A673 (cell line): ENCODE measurements at places on chromosomes 6 and 20. TPM values are rescaled to one million over a fixed set of nuclear protein-coding genes. Genes with fewer than 3 reads are reported as not detected.
A peak's percentile ranks its signal among the peaks of the same experiment; 100 is the strongest.

RIMS4 gene
- 0.24 and 0.39 TPM in 2 replicates for total RNA-seq

TINAG gene
- not detected in 2 replicates for total RNA-seq

SAMHD1 gene
- 10.0 and 10.9 TPM in 2 replicates for total RNA-seq

NKX2-4 gene
- 0.13 TPM in 2 replicates for total RNA-seq

- DNase-seq, result no peak
- peak overlapping the region; percentile 83 for H3K4me3 ChIP-seq
- peaks cover 40% of the 10 kb centered on the region for H3K36me3 ChIP-seq
- H3K27me3 ChIP-seq, result no peaks in the 10 kb centered on the region
- peak overlapping the region; percentile 79 for H3K27ac ChIP-seq
Observed at GRCh38 chr6:170583756-170584180, 669 bp downstream of the PDCD2 start.

- no peak overlapping the region for H3K27ac ChIP-seq
- no peak overlapping the region for H3K4me3 ChIP-seq
- no peak for DNase-seq
- H3K36me3 ChIP-seq, result peaks cover 26% of the 10 kb centered on the region
- peaks cover 5% of the 10 kb centered on the region for H3K4me1 ChIP-seq
- H3K27me3 ChIP-seq, result no peaks in the 10 kb centered on the region
Observed at GRCh38 chr6:87558446-87558845, 31.3 kb downstream of the RARS2 start.

GRCh38 chr20:57952136-57952535, 242.3 kb upstream of the PMEPA1 start:
- H3K27ac ChIP-seq, result no peak overlapping the region
- H3K4me1 ChIP-seq, result no peaks in the 10 kb centered on the region
- no peaks in the 10 kb centered on the region for H3K36me3 ChIP-seq
- H3K27me3 ChIP-seq, result no peaks in the 10 kb centered on the region
- DNase-seq, result no peak
- H3K4me3 ChIP-seq, result no peak overlapping the region

- H3K36me3 ChIP-seq, result no peaks in the 10 kb centered on the region
- DNase-seq, result no peak
- no peak overlapping the region for H3K4me3 ChIP-seq
- H3K4me1 ChIP-seq, result peaks cover 3% of the 10 kb centered on the region
- H3K27me3 ChIP-seq, result no peaks in the 10 kb centered on the region
Observed at GRCh38 chr6:17730078-17730704, 23.5 kb upstream of the NUP153 start.

- DNase-seq, result no peak
- peaks cover 13% of the 10 kb centered on the region for H3K4me1 ChIP-seq
- H3K27ac ChIP-seq, result no peak overlapping the region
- H3K4me3 ChIP-seq, result no peak overlapping the region
Observed at GRCh38 chr6:160031442-160031841, 62.6 kb downstream of the IGF2R start.

GRCh38 chr20:52793339-52793963, 178.7 kb upstream of the TSHZ2 start:
- H3K4me1 ChIP-seq, result no peaks in the 10 kb centered on the region
- no peak overlapping the region for H3K27ac ChIP-seq
- no peaks in the 10 kb centered on the region for H3K27me3 ChIP-seq
- DNase-seq, result no peak
- no peak overlapping the region for H3K4me3 ChIP-seq
- no peaks in the 10 kb centered on the region for H3K36me3 ChIP-seq

- H3K27ac ChIP-seq, result no peak overlapping the region
- no peak for DNase-seq
- no peak overlapping the region for H3K4me3 ChIP-seq
- H3K27me3 ChIP-seq, result no peaks in the 10 kb centered on the region
- no peaks in the 10 kb centered on the region for H3K4me1 ChIP-seq
Observed at GRCh38 chr6:113094779-113095178, 747.6 kb downstream of the RFPL4B start.

DNA sequence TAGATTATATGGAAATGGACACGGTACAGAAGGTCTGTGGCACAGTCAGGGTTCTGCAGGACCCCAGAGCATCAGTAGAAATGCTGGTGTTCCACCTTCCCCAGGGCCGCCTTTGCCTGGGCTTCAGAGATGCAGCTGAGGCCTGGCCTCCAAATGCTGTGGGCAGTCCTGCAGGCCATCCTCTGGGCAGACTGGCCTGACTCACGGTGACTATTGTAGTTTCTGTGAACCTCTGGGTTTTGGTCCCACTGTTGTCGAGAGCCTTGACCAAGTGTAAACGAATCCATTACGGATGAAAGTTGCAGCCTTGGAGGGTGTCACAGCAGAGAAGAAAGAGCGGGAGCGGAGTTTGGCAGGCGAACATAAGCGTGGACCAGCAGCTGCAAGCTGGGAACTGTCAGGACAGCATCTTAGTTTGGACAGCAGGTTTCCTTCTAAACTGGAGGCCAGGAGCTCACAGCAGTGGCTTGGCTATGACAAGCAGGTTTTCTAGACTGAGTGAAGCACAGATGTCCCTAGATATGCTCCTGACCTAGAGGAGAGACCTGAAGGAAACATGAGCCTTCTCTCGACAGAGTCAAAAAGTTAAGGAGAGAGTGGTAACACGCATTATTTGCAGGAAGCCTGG, 46.2 kb upstream of the BCLAF1 start:
- no peaks in the 10 kb centered on the region for H3K27me3 ChIP-seq
- DNase-seq, result no peak
- no peaks in the 10 kb centered on the region for H3K36me3 ChIP-seq
- no peak overlapping the region for H3K4me3 ChIP-seq
- no peaks in the 10 kb centered on the region for H3K4me1 ChIP-seq
- H3K27ac ChIP-seq, result no peak overlapping the region

- no peak overlapping the region for H3K27ac ChIP-seq
- no peaks in the 10 kb centered on the region for H3K4me1 ChIP-seq
- no peaks in the 10 kb centered on the region for H3K36me3 ChIP-seq
- H3K27me3 ChIP-seq, result no peaks in the 10 kb centered on the region
- DNase-seq, result no peak
Observed at GRCh38 chr20:40481337-40481736, 207.7 kb downstream of the MAFB start.

- H3K36me3 ChIP-seq, result no peaks in the 10 kb centered on the region
- no peak overlapping the region for H3K4me3 ChIP-seq
- H3K4me1 ChIP-seq, result no peaks in the 10 kb centered on the region
Observed at GRCh38 chr6:130825772-130826441, 1.3 kb upstream of the SMLR1 start.

GRCh38 chr20:12152996-12153395, 235.3 kb downstream of the BTBD3 start:
- no peak for DNase-seq
- H3K4me1 ChIP-seq, result no peaks in the 10 kb centered on the region
- no peaks in the 10 kb centered on the region for H3K36me3 ChIP-seq
